ENCODE measurements at places on chromosomes 3 and 15.

DNA sequence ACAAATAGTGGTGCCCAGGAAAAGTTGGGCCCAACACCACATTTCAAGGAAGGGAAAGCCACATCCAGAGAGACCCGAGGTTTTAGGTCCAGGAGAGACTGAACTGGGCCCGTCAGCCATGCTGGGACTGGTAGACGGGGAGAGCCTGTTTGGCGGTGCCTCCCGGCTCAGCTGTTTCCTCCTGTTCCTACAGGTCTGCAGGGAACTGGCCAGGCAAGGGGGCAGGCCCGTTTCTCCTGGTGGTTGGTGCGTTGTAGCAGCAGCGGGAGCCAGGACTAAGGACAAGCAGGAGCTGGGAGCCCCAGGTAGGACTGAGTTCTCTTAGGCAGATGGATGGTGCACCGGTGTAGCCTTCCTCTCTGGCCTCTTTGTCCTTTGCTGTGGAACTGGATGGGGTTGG, 3.9 kb downstream of the PRKCD start:
- no peak for DNase-seq

GRCh38 chr3:66839508-66839907, 158.6 kb upstream of the KBTBD8 start:
- DNase-seq, result no peak

- no peak for DNase-seq
Observed at GRCh38 chr3:54691289-54691771, 236.5 kb downstream of the LRTM1 start.

- DNase-seq, result no peak
Observed at GRCh38 chr15:57575363-57575762, 16.3 kb upstream of the MYZAP start.

DNA sequence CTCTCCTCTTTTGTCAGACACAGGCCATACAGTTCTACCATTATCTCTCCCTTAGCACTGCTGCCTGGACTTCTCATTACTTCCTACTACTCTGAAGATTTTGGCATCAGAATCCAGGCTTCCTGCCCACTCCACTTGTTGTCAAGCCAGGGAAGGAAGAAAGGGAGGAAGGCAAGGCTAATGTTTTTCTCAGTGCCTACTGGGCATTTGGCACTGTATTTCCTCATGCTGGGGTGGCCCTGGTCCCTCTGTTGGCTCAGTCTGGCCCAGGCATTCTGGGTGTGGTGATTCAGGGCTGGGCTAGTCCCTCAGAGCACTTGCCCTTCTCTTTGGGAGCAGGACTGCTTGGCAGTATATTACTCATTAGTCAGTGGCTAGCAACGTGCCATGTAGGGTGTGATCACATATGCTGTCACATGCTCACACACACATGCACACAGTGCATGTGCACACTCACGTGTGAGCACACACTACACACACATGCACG, 52.9 kb downstream of the BSN start:
- DNase-seq, result no peak

DNA sequence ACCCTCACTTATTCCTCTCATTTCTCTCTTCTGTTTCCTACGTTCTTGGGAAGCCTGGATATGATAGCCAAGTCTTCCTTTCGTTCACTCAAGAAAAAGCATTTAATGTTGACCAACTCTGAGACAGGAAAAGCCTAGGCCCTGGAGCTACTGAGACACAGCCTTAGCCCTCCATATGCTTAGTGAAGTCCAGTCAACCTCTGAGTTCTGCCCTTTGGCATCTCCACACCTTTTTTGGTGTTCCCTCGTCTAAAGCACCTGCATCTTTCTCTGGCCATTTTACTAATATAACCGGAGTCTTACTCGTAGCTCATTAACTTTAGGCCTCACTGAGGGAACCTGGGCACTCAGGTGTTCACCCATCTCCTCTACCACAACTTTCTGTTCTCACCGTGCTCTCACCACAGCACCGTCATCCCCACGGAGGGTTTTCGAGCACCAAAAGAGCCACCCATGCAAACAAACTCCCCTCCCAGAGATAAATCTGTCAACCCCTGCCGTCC, 632 bp downstream of the MTHFS start:
- DNase-seq, result no peak

GRCh38 chr3:148642616-148643015, 55.1 kb upstream of the AGTR1 start:
- DNase-seq, result no peak

Data from B cell (primary cell).